ENCODE measurements at places on chromosomes 6 and 20.

- DNase-seq: no peak
Observed at GRCh38 chr6:19869464-19869863, 32.3 kb downstream of the ID4 start.

- no peak for DNase-seq
Observed at GRCh38 chr6:123681957-123682462, 45.3 kb upstream of the TRDN start.

GRCh38 chr6:19558934-19559333 is 278.2 kb upstream of the ID4 start:
- no peak for DNase-seq

GRCh38 chr20:57738484-57738883 is 28.7 kb upstream of the PMEPA1 start:
- DNase-seq: no peak

DNA sequence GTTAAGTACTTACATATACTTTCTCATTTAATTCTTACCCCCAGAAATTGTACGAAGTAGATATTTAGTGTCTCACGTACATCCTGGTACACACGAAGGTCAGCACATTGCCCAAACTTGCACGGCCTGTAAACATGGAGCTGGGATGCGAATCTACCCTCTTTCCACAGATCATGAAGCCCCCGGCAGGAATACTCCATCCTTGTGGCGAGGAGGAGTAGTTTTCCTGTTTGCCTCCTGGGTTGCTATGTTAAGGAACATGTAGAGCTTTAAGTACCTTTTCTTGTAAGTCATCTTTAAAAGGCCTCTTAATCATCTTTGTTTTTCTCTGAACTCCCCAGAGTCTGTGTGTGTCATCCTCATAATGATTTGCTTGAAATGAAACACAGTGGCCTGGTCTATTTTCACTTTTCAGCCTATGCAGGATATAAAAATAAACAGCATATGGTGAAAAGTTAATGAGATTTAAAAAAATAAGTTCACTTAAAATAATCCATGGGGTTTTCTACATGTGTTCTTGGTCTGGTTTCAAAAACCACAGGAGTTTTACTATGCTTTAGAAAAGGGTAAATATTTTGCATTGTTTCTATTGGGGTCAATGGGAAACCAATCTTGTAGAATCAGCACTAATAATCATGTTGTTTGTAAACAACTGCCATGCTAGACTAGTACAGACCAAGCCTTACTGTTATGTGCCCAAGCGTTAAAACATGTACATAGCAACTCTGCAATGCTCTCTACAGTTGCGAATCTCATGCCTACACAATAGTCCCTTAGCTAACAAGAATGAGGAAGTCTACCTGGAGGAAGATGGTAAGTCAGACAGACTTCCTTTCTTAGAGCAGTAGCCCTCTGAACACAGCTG is 9.3 kb upstream of the ARID1B start:
- DNase-seq: no peak

GRCh38 chr6:29071831-29072723 is 15.0 kb downstream of the OR2B3 start:
- DNase-seq: peak; percentile 2

DNA sequence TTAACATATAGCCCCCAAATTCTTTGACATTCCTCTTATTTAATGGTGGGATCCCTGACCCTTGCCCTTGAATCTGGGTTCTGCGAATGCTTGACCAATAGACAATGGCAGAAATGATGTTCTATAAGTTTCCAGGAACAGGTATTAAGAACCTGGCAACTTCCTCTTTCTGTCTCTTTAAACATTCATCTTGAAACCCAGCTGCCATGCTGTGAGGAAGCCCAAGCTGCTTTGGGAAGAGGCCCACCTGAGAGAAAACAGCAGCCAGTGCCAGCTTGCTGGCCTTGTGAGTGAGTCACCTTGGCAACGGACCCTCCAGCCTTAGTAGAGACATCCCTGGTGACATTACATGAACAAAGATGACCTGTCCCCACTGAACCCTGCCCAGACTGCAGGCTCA is 45.2 kb upstream of the RALY start:
- no peak for DNase-seq

DNA sequence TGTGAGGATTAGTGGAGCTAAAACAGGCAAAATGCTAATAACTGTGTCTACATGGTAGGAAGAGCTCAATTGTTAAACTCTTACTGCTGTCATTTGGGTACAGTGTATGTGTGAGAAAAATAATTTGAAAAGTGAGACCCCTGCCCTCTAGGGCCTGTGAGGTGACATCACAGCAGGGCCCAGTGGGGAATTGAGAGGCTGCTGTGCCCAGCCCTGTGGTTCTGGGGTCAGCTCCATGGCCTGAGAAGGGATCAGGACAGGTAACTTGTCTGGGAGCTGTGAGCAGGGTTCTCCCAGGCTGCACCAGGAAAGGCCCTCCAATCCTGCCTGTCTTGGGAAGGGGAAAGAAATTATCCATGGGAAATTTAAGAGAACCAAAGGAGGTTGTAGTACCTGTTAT is 1.3 kb downstream of the SIRPB1 start:
- DNase-seq: no peak

DNA sequence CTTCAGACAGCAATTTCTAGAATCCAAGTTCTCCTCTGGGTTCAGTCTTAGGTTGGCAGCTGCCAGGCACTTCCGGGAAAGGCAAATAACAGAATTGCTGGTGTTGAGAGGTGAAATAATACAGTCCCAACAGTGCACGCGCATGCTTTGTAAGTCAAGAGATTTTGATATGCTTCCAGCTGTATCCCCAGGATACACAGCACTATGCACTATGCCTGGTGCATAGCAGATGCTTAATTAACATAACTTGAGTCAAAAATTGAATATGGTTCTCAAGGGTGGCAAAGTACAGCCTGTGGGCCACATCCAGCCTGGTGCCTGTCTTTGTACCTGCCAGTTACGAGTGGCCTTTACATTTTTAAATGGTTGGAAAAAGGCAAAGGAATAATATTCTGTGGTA is 18.9 kb upstream of the PMEPA1 start:
- DNase-seq: no peak

DNA sequence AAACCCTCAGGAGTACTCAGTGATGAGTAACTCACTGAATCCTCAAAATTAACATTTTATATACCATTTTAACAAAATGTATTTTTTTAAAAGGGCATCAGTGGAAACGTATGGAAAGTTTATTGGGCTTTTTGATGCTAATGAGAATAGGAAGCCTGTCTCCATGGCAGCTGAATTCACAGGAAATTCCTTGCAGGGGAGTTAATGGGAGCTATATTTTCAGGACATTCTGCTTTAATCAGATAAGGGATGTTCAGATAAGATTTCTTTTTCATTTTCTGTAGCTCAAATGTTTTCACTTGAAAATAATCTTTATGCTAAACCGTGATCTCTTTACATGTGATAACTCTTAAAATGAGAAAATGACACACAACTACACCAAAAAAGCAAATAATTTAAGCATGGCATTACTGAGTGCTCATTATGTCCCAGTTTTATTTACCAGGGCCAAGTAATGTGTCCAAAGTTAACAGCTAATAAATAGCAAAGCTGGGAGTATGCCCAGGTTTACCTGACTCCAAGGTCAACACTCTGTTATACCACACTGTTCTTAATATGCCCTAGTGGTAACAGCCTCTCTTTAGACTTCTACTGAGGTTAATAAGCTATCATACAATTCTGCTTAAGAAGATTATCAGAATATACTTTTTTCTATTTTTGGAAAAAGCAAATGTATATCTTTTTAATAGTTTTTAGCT is 348.1 kb downstream of the GRIK2 start:
- DNase-seq: no peak

- DNase-seq: no peak
Observed at GRCh38 chr6:136173519-136174507, 76.3 kb downstream of the MTFR2 start.

- no peak for DNase-seq
Observed at GRCh38 chr6:10659699-10660348, 34.6 kb downstream of the C6orf52 start.

DNA sequence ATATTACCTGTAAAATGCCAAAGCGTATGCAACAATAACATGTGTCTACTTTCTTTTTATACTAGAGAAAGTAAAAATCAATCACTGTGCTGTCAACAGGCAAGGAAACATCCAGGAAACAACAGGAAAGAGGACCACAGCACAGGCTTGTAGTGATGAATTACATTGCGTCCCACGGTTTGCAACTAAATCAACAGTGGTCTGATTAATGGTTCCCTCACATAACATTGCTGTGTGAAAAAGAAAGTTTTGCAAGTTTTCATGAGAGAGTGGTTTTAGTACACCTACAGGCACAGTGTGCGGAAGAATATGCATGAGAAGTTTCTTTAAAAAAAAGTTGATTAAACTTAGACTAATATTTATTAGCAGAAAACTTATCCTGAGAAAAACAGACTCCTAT is 329.5 kb upstream of the HSF2 start:
- DNase-seq: no peak

DNA sequence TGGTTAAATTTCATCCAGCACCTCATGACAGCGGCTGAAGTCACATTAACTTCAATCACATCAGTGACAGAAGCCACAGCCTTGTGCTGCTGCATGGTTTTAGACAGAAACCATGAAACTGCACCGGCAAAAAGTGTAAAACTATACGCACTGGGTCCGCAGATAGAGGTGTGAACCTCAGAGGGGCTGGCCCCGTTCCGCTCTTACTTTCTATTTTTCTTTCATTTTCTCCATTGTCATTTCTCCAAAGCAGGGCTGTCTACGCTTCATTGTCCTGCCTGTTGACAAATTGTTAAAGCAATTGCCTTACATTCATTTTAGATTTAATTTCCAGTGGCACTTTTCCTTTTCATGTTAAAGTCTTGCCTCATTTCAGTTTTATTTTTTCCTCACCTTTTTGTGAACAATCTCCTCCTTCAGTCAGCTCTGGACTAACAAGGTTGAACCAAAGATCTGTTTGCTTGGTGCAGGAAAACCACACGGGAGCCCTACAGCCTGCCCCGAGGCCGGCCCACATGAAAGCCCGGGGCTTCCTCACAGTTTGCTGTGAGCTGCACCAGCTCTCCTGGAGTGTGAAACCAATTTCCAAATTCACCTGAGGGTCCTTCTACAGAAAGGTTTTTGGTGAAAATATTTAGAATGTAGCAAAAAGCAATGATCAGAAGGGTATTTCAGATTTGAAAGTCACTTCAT is 63.7 kb downstream of the PRR18 start:
- DNase-seq: no peak

GRCh38 chr20:9363673-9364072 is 150.7 kb upstream of the LAMP5 start:
- DNase-seq: no peak

Data from T-helper 1 cell (primary cell).